Jurkat, Clone E6-1 (cell line): ENCODE measurements at places on chromosomes 11 and 22.

GRCh38 chr11:66851239-66851596 lies 5.6 kb upstream of the LRFN4 start:
- no peak for DNase-seq

DNA sequence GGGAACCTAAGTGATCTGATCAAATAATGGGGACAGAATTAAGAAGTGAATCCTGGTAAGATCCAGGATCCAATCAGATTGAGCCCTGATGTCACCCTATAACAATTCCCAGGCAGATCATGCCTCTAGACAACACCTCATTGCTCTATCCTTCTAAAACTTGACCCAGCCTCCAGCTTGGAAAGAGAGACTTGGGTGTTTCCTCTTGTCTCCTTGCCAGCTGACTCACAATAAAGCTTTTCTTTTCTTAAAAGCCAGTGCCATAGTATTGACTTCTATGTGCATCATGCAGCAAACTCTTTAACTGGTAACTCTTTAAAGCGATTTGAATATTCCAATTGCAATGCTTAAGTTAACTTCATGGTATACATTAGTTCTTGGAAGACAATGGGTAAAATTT lies 109.6 kb upstream of the CHORDC1 start:
- DNase-seq, result no peak

- no peak for DNase-seq
Observed at GRCh38 chr22:46031066-46031465, 54.1 kb upstream of the WNT7B start.

- DNase-seq, result no peak
Observed at GRCh38 chr11:64181506-64182411, 4.2 kb upstream of the STIP1 start.

GRCh38 chr11:17691550-17691949 lies 27.8 kb upstream of the MYOD1 start:
- no peak for DNase-seq

- no peak for DNase-seq
Observed at GRCh38 chr11:2127482-2128129, 11.6 kb downstream of the IGF2 start.
